ENCODE measurements at places on chromosomes 1 and 21.

GRCh38 chr1:1164361-1164700, 9.3 kb upstream of the TTLL10 start:
- no peak for DNase-seq

DNA sequence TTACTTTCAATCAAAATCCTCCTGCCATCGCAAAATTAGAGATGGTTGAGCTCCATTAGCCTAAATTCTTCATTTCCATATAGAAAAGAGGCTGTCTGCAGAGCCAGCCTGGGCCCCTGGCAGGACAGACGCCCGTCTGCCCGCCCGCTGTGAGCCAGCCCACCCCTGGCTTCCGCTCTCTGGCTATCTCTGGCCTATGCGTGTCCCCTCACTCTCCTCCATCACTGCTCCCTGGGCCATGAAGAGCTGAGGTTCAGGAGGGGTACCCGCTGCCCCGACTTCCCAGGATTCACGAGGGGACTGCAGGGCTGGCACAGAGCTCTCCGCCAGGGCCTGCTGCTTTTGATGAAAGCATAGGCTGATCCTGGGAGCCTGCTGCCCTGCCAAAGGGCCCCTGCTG, 117.6 kb downstream of the CASZ1 start:
- no peak for DNase-seq

DNA sequence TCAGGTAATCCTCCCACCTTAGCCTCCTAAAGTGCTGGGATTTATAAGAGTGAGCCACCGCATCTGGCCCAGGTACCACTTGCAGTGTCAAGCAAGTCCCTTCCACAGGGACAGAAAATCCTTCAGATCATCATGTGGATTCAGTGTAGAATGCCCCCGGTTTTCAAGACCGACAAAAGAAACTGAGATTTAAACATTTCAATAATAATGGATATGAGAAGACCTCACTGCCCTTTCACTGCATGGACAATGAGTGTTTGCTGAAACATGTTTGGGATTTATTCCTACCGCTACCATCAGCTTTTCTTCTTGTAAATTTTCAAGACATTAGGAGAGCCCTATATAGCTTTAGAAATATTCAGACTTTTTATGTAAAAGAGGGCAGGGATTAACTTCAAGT, 41.5 kb downstream of the HTR6 start:
- no peak for DNase-seq

DNA sequence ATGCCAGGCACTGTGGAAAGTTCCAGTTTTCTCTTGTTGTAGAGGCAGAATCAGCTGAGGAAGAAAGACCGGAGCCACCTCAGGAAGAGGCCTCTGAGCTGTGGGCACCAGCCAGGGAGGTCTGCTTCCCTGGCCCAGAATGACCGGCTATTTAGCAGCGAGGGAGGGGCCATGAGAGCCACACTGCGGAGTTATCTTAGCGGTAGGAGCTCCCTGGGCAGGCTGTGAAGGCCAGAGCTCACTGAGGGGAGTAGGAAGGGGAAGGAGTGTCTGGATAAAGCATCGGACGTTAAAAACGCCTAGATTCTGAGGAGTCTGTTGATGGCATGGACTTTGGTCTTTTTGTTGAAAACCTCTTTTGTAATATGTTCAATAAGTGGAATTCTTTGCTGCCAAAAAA, 36.5 kb downstream of the TSEN15 start:
- no peak for DNase-seq

GRCh38 chr1:103171041-103171590, 62.8 kb upstream of the COL11A1 start:
- no peak for DNase-seq

GRCh38 chr1:221904319-221904718, 162.4 kb upstream of the DUSP10 start:
- DNase-seq = no peak

DNA sequence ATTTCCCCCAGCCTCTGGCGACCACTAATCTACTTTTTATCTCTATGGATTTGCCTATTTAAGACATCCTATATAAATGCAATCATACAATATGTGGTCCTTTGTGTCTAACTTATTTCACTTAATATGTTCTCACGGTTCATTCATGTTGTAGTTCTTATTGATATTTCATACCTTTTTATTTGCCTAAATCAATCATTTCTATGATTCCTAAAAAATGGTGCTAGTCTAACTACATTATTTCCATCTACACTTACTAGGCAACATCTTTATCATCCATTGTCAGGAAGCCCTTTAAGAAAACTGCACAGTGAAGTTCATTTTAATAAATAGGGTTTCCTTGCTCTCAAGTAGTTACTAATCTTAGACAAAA, 380 bp upstream of the FBXO28 start:
- no peak for DNase-seq

- no peak for DNase-seq
Measured at GRCh38 chr1:226980565-226981385, 40.7 kb downstream of the COQ8A start.

- DNase-seq = no peak
Measured at GRCh38 chr1:90319918-90320317, 325.0 kb downstream of the ZNF326 start.

DNA sequence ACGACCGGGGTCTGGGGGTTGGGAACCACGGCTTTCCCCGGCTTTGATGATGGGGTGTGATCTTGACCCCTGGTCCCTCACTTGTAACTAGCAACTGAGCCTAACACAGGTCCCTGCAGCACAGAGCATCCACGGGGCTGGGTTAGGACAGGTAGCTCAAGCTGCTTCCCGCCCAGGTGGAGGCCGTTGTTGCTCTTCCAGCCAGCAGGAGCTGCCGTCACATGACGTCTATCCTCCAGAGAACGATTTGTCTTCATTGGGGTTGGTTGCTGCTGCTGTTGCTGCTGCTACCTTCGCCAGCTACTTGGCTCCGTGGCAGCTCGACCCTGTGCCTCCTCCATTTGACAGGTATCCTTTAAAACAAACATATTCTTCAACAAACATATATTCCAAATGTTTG, 74.3 kb upstream of the ADAR start:
- DNase-seq = no peak

GRCh38 chr1:22500058-22500457, 48.4 kb downstream of the ZBTB40 start:
- no peak for DNase-seq

DNA sequence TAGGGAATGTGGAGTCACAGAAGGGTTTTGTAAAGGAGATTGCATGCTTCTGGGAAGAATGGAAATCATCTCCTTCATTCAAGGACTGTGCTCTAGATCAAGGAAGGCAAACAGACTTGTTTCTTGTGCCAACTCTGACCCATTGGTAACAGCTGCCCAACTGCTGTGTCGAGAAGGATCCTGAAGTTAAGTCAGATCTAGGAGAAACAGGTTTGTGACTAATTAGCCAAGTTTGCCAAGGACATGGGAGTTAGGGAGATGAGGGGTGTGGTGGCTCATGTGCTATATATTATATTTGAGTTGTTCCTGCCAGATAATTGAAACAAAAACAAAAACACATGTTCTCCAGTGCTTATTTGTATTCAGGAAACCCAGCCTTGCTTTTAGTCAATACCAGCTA, 251.2 kb upstream of the USP24 start:
- DNase-seq = no peak

DNA sequence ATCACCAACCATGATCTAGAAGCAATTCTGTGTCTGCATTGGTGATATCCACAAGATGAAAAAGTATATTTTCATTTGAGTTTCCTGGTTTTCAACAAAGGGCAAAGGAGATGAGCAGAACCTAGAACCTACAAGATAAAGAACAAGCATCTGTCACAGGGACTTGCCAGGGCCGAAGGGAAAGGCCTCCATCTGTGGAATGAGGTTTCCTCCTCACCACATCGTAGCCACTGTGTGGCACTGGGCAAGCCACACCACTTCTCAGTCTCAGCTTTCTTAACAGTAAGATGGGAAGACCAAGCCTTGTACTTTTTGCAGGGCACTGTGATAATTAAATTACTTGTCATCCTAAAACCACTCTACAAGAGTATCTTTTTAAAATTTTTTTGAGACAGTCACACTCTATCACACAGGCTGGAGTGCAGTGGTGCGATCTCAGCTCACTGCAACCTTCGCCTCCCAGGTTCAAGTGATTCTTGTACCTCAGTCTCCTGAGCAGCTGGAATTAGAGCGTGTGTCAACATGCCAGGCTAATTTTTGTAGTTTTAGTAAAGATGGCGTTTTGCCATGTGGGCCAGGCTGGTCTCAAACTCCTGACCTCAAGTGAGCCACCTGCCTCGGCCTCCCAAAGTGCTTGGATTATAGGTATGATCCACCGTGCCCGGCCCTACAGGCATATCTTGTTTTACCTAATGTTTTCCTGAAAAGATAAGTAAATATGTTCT, 45.8 kb downstream of the ARHGEF11 start:
- no peak for DNase-seq

GRCh38 chr1:66245691-66246090, 288.3 kb upstream of the SGIP1 start:
- DNase-seq = no peak

Data from T-helper 1 cell (primary cell).